Activated naive CD4-positive, alpha-beta T cell treated with anti-CD3 and anti-CD28 coated beads, Interleukin-2, amount 50 U/mL, for 16 hours (primary cell): ENCODE measurements at places on chromosomes 4 and X.

DNA sequence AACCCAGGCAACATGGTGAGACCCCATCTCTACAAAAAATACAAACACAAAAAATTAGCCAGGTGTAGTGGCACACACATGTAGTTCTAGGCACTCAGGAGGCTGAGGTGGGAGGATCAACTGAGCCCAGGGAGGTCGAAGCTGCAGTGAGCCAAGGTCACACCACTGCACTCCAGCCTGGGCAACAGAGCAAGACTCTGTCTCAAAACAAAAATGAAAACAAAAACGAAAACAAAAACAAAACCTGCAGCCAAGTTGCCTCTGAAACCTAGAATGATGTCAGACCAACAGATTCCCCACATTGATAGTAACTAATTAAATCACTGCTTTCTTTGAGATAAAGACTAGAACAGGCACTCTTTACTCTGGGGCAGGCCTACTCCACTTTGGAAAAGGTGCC is 104.5 kb downstream of the AMELX start:
- no peak for DNase-seq

GRCh38 chr4:122854447-122855352 is 28.1 kb downstream of the FGF2 start:
- no peak for DNase-seq

GRCh38 chr4:78162342-78162741 is 105.2 kb downstream of the FRAS1 start:
- no peak for DNase-seq

DNA sequence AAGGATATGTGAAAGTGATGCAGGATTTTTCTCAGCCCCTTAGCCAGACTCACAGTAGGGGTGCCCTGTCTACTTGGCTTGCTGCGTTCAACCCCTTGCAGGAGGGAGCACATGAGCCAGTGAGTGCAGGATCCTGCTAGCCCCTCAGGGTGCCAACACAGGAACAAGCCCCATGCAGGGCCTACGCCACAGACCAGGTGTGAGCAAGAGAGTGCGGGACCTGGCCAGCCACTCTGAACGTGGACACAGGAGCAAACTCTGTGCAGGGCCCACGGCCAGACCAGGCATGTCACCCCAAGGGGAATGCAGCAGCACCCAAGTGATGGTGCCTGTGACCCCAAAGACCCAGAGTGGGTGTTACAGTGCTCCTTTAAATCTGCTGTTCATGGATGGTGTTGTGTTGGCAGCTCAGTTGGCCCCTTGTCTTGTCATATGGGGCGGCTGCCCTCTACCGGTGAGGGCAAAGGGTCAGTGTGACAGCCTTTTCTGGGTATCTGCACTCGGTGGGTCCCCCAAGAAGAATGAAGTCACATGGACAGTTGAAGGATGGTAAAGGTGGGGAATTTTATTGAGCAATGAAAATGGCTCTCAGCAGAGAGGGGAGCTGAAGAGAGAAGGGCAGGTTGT is 188.4 kb upstream of the MAOA start:
- no peak for DNase-seq

GRCh38 chr4:39664828-39665731 is 26.4 kb upstream of the SMIM14 start:
- no peak for DNase-seq

DNA sequence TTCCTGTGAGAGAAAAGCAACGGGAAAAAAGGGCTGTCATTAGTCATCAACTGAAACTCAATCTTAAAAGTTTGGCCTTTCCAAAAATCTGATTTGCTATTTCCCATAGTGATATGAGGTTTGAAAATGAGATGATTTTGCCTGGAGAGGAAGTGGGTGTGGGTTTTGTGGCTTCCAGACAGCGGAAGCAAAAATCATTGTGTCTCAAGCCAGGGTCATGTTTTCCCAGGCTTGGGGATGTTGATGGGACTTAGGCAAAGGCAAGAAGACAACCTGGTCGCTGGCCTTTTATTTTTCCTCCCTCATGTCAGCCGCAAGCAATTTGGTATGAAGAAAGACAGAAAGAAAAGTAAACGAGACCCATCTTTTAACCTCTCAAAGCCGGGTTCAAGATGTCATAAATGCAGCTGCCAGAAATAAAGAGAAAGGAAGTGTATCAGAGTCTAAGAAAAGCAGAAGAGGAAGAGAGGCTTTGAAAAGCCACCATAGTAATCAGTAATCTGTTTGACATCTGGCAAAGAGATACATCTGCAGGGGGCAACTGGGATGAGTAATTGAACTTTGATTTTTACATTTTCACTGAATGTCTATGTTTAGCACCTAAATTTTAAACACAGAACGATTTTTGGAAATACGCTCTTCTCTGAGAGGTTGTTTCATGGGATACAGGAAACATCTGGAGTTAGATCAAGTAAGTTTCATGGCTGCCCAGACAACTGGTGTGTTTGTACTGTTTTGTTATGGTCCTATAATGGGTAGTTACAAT is 521.6 kb upstream of the SLIT2 start:
- DNase-seq: no peak

DNA sequence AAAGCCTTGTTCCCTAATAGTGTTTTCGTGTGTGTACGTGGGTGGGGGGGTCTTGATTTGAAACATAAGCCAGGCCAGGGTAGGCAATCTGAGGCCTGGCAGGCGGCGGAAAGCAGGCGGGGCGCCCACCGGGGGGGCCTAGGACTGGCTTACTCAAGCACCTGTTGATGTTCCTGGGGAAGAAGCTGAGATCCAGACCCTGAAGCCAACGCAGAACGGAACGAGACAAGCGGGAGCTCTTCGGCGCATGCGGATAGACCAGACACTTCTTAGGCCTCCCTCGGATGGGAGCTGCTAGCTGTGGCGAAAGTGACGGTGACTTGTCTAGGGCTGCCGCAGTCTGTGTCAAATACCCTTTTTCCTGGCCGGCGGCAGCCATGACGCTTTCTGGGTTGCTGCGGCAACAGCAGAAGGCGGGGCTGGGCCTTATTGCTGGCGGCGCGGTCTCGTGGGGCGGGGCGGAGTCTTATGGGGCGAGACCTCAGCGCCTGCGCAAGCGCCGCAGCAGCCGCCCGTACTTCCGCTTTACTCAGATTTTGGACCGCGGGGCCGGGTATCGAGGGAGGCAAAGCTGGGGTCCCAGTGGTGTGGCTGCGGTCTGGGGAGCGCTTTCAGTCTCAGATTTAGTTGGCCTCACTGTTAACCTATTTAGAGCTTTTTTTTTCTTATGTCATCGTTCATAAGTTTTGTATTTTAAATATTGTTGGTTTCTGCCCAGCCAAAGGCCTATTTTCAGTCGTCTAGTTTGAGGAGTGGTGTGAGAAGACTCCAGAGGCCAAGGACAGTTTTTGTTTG is at the start of gene SPATA4:
Gene SPATA4 (minus strand): TSS at position 402 of the 795 bp plus-strand sequence. CDS start 23 bp downstream, at position 379.
- peak; percentile 95 for DNase-seq

- no peak for DNase-seq
These were observed 170.7 kb downstream of the PTTG2 start for GRCh38 chr4:38130884-38131283.

DNA sequence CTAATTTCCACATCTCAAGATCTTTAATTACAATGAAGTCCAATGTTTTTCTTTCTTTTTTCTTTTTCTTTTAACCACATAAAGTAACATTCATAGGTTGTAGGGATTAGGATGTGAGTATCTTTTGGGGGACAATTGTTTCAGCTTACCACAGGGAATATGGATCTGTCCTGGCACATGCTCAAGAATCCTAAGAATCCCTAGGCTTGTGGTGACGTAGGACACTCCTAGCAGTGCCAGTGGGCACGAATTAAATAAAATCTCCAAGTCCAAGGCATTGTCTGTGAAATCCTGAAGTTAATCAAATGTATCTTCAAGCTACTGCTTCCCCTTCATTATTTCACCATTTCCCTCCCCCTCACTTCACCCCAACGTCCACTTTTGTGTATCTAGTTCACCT is 2.6 kb upstream of the LAS1L start:
- DNase-seq: no peak

DNA sequence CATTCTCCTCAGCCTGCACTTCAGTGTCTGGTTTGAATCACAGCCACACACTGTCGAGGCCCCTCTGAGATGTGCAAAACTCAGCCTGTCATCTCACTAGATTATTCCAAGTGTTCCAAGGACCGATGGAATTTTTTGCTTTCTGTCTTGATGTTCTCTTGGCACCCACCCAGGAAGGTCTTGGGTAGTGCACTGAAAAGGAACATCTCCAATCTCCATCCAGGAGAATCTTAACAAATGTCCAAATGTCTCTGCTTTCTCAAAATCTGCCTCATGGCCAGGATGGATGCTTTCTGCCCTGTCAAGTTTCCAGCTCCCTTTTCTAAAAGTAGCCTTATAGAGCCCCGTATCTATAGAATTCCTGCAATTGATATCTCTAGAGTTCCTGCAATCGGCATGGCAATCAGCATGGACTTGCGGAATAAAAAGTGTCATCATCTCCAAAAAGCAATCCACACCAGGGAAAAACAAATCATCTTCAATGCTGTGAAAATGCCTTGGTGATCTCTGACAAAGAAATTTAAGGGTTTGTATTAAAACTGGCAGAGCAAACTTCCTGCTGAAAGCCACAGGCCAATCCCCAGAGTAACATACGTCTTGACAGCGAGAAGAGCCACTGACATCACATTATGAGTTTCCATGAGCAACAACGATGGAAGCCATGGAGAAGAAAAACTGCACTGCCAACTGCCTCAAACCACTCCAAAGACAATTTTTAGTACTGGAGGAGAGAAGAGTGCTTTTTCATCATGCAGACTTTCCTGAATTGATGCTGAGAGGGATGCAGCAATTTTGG is 215.3 kb upstream of the FAM9B start:
- DNase-seq: no peak

GRCh38 chrX:114924423-114924822 is 93.0 kb downstream of the IL13RA2 start:
- no peak for DNase-seq

GRCh38 chrX:19183761-19184477 is 61.7 kb upstream of the ADGRG2 start:
- no peak for DNase-seq

- peak; percentile 34 for DNase-seq
These were observed 807 bp downstream of the USP9X start for GRCh38 chrX:41085878-41086626.

- DNase-seq: no peak
These were observed 545.5 kb downstream of the GLUD2 start for GRCh38 chrX:121592884-121593283.

GRCh38 chr4:42678512-42678911 is 21.6 kb upstream of the ATP8A1 start:
- DNase-seq: no peak

GRCh38 chrX:115952417-115953092 is 218.0 kb upstream of the AGTR2 start:
- DNase-seq: no peak

- no peak for DNase-seq
These were observed at the start of gene LRCH2 for GRCh38 chrX:115233497-115234455. LRCH2 (minus strand) TSS chrX:115234096; CDS start chrX:115234041, 55 bp downstream.

DNA sequence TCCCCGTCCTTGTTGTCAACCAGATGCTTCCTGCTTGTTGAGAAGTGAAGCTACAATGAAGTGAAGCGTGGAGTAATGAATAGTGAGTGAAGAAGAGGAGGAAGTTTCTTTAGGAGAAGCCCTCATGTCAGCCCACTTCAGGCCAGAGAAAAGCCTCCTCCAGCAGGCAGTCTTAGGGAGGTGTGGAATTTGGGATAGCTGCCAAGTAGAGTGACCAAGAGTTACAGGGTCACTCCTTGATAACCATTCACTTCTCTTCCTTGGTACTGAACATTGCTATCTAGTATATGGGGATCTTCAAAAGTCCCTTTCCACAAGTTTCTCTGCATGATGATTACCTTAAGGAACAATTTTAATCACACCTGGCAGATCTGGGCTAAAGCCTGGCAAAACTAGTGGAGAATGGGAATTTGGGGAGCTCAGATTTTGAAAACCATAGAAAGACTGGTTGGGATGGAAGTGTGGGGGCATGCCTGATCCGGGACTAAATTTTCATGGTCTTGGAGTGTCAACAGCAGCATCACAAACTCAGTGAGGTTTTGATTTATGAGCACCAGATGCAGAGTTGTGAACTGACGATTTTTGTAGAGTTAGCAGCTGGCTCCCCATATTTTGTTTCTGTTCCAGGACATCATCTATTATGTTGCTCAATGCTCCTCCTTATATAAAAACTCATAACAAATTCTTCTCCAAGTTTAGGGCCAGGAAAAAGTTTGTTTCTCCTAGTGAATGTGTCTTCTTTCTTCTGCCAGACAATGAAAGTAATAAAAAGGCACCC is 53.1 kb downstream of the IGSF1 start:
- DNase-seq: no peak

GRCh38 chr4:109798866-109799265 is 2.9 kb downstream of the CFI start:
- no peak for DNase-seq

- no peak for DNase-seq
These were observed 578.9 kb upstream of the FAT1 start for GRCh38 chr4:187302457-187303150.

- no peak for DNase-seq
These were observed 365.0 kb downstream of the PPP3CA start for GRCh38 chr4:100982345-100982744.

GRCh38 chr4:83616252-83616651 is 80.3 kb downstream of the GPAT3 start:
- DNase-seq: no peak

DNA sequence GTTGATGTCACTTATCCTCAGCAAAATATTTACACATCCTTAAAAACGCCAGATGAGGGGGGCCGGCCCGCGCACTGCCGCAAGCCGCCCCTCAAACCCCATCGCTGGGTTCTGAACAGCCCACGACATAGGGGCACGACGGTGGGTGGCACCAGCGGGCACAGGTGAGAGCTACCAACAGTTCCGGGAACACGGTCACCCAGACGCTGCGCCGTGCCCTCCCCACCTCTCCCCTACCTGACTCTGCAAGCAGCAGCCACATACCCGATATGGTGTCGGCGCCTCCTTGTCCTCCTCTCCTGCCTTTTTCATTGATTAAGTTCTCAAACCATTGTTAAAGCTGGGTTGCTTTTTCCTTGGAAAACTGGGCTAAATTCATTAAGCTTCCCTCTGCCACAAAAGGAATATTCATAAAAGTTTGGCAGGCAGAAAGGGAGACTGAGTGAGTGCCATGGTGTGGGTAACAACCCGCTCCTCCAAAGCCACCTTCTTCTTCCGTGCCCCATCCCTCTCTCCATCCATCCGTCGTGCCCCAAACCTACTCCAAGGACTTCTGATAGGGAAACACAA is 1.4 kb downstream of the RAI2 start:
- peak; percentile 33 for DNase-seq

DNA sequence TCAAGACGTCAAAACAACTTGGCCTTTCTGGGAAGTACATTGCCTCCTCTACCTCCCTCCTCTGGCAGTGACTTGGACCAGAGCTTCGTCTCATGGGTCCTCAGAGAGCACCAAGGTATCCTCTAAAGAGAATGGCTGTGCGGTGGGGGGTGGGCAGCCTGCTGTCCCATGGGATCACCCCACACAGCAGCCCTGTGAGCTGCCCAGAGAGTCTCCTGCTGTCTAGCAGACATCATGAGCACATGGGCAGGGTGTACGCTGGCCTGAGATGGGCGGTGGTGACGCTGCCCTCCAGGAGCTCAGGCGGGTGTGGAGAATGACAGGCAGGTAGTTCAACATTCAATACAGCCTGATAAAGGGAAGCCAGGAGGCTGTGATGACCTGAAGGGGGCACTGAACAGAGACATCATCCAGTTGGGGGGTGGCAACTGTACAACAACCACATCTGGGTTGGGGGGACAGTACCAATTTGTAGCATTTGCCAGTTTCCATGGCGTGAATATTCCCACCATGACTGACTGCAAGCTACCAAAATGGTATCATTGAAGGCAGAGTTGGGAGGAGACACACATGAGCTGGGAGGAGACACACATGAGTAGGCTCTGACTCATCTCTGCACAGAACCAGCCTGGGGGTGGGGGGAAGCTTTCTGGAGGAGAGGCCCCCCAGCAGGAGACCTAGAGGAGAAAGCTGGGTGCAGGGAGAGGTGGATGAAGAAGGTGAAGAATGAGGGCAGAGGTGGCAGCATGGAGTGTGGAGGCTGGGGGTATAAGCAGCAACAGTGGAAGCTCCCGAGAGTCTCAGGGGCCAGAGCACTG is 35.9 kb downstream of the C4orf50 start:
- DNase-seq: no peak
